ENCODE measurements at places on chromosomes 6 and 20.

- DNase-seq, result no peak
These were observed 184.9 kb downstream of the GPX5 start for GRCh38 chr6:28710466-28711191.

DNA sequence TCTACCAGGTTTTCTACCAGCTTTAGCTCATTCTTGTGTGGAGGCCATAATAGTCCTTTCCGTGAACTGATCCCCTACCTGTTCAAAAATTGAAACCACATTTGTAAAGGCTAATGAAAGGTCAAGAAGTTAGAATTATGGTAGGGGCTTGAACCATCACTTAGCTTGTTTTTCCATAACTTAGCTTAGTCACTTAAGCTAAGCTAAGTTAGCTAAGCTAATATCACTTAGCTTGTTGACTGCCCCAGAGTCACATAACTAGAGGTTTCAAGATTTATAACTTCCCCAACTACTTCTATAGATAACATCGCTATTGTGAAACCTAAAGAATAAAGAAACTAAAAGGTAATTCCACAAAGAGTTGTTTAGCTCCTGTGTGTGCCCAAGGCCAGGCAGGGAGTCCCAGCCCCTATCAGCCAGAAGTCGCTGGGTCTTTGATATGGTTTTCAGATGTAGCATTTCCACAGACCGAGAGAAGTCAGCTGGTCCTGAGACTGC lies 131.8 kb downstream of the VEGFA start:
- no peak for DNase-seq

DNA sequence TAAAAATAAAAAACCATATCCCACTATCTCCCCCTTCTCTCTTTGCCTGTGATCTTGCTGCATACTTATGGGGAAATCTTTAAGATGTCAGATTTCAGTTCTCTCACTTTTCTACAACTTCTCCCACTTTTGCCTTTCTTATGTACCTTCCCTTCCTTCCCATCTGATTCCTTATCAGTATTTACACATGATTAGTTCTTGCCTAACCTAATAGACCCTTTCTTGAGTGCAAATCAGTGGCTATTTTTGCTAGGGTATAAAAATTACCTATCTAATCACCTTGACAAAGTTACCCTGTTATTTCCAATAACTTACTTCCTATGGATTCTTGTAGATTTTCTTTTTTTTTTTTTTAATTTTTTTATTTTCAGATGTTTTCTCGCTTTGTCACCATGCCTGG lies 75.7 kb downstream of the PTPRA start:
- no peak for DNase-seq

- DNase-seq, result no peak
These were observed 19.4 kb upstream of the RCAN2 start for GRCh38 chr6:46510651-46511050.

GRCh38 chr20:48734104-48734749 lies 93.6 kb downstream of the PREX1 start:
- DNase-seq, result no peak

DNA sequence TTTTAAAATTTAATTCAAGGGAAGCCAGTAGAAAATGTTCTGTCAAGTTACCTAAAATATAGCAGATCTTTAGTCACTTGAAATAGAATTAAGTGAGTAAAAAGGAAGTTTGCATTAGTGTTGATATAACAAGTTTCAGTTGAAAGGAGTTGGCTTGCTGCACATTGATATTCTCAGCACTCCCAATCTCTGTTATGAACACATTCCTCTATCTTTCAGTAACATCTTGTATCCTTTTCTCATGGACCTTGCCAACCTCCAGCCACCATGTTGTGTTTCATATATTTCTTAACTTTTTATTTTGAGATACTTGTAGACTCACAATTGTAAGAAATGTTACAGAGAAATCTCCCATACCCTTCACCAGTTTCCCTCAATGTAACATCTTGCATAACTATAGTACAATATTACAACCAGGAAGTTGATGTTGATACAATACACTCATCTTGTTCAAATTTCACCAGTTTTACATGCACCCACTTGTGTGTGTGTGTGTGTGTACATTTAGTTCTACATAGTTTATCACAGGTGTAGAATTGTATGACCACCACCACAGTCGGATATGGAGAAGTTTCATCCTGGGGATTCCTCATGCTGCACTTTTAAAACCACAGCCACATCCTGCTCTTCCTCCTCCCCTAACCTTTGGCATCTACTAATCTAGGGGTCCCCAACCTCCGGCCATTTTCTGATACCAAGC lies 20.2 kb upstream of the PAQR8 start:
- DNase-seq, result no peak

- no peak for DNase-seq
These were observed 10.2 kb upstream of the MYT1 start for GRCh38 chr20:64153861-64154589.

- no peak for DNase-seq
These were observed 116.8 kb upstream of the ARID1B start for GRCh38 chr6:156660389-156660788.

DNA sequence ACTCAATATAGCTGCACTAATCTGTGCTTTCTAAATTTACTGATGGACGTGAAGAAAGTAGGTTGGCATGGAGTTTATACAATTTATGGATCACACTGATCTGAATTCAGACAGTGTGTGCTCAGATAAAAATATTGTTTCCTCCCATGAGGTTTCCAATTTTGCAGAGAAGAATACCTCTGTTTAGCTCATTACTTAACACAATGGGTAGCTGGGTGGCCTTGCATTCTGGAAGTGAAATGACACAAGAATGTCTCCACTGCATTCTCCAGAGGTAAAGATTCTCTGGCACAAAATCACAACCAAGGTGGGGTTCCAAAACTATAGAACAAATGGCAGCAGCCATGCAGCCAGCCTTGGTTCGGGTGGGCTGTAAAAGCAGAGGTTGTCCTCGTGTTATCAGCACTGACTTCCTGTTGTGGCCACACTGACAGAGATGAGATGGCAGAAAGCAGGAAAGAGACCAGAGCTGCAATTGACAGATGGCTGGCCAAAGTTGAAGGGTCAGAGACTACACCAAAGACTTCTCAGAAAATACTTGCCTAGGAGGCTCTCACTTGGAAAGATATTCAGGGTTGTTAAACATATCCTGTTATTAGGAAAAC lies 50.2 kb downstream of the HDAC2 start:
- DNase-seq, result no peak

DNA sequence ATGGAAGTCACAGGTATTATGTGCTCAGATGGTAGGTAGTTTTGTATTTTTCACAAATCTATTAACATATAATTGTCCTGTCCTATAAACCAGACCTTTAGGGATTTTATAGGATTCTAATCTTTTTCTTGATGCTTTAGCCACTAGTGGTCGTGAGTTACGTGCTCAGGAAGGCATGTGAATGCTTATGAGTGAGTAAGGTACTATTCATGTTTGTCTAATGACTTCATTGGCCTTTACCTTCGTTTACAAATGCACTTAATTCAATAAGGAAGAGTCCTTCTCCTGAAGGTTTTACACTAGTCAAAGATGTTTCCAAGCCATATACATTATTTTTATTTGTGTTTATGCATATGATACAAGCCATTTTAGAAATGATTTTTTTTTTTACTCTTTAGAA lies 23.0 kb downstream of the PACRG start:
- no peak for DNase-seq

- DNase-seq, result no peak
These were observed 80.3 kb upstream of the HTR1B start for GRCh38 chr6:77543601-77544000.

DNA sequence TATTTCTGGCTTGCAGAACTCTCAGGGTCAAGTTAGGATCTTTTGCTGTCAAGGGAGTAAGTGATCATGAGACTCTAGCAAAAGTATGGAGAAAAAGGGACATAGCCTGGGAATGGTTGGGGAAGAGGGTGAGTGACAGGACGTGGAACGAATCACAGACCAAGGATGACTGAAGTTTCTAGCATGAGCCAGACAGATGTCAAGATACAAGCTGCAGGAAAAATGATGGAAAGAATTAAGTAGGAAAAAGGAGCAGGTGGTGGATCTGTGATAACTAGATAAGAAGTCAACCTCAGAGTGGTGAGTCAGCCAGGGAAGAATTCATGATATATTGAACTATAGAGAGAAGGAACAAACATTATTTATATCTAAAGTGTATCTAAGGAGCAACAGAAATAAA lies 159.8 kb upstream of the SYNDIG1 start:
- no peak for DNase-seq

DNA sequence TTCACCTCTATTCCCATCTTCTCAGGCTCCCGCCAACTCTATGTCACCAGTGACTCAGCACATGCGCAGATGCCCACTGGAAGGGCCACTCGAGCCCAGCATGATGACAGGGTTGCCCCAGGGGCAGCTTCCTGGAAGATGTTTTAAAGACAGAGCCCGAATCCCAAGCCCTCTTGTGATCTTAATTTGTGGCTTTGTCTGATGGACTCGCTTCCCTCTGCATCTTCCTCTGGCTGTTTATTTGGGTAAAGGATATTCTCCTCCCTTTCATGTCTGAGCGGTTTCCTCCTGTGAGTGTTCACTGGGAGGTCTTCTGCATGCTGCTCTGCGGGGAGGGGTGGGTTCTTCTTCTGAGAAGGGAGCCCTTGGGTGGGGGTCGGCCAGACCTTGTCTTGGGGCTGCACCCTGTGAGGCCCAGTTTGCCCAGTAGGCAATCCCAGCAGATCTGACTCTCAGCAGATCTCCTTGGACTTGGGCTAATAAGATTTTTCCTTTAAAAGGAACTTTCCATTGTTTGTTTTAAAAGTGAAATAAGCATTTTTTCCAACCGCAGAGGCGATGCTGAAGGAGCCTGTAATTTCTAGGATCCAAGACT lies 401.0 kb downstream of the CDC5L start:
- DNase-seq, result no peak

- DNase-seq, result no peak
These were observed 13.6 kb downstream of the NHSL1 start for GRCh38 chr6:138485586-138486248.

GRCh38 chr6:16044211-16044643 lies 84.7 kb upstream of the MYLIP start:
- DNase-seq, result no peak

GRCh38 chr20:52974179-52974594 lies 2.0 kb downstream of the TSHZ2 start:
- no peak for DNase-seq

GRCh38 chr6:98526465-98526864 lies 307.9 kb upstream of the POU3F2 start:
- DNase-seq, result no peak

DNA sequence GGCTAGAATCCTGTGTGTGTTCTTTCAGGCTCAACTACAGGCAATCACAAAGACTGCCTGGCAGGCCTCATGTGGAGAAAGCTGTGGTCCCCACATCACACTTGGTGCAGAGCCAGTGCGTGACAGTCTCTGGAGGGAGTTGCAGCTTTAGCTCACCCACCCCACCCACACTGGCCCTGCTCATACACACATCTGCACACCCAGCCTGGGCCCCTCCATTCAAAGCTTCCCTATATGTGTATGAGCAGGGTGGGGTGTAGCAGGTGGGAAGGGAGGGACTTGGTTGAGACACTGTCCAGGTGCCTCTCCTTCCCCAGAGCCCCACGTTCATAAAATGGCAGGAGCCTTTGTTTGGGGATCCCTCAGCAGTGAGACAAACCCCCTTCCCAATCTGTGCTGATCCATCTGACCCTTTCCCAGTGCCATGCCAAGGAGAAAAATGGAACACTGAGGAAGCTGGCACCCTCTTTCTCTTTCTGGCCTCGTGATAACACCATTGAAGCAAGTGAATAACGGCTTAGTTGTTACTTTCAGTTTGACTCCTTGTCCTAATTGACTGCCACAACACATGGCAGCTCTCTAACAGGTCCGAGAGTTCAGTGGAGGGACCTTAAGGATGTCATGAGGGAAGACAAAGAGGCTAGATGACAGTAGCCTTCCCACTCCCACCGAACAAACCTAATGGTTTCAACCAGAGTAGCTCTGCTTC lies 53.8 kb upstream of the NRSN1 start:
- DNase-seq, result no peak

GRCh38 chr6:83231146-83231545 lies 38.0 kb downstream of the RWDD2A start:
- peak; percentile 62 for DNase-seq

DNA sequence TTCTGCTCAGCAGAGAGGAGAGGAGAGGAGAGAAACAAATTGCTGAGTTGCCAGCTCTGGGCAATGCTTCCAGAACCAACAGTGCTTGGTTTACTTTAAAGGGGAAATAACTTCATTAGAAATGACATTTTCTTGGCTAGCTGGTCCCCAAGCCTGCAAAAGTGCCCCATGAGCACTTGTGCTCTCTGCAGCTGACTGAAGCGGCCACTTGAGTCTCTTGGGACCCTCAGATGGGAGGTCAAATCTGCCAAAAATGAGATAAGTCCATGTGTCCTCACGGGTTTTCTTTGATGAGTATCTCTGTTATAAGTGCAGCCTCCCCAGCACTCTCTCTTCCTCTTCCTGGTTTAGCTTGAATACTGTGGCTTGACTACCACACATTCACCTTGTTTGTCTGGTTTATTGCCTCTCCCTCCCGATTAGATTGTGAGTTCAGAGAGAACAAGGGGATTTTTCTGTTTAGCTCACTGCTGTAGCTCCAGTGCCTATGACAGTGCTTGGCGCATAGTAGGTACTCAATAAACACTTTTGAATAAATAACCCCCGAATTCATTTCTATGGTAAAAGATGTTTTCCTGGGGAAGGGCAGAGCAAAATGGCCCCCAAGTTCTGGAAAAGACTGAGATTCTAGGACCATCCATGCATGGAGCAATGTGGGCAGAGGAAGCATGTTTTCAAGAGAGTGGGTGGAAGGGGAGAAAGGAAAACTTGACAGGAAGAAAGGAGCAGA lies 7.0 kb upstream of the RIN2 start:
- no peak for DNase-seq

DNA sequence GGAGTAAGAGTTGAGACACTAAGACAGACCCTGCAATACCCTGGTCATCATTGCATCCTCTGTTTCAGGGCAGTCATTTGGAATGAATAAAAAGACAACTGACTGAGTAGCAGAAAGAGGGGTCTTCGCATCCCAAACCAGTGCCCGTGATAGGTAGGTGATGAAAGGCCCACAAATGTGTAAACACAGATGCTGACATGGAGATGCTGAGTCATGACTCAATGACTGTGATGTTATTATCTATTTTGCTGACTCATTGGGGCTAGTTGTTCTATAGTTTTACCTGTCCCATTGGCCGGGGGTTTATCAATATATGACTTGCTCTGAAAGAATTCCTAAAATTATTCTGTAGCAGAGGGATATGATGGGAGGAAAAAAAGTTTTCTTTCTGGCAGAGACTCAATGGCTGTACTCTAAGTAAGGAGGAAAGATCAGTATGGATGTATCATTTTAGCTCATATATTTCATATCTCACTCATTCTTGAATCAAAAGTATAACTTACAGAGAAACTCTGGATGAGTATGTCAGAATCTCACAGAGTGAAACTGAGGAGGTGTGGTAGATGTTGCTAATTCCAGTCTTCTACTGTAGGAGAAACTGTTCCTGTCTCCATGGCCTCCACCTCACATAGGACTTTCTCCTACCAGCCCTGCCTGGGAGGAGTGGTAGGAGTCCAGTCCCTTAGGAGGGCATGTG lies 119.9 kb upstream of the PREP start:
- peak; percentile 4 for DNase-seq

Measured in AG04450 (cell line).